ENCODE measurements at places on chromosomes 6 and 20.

DNA sequence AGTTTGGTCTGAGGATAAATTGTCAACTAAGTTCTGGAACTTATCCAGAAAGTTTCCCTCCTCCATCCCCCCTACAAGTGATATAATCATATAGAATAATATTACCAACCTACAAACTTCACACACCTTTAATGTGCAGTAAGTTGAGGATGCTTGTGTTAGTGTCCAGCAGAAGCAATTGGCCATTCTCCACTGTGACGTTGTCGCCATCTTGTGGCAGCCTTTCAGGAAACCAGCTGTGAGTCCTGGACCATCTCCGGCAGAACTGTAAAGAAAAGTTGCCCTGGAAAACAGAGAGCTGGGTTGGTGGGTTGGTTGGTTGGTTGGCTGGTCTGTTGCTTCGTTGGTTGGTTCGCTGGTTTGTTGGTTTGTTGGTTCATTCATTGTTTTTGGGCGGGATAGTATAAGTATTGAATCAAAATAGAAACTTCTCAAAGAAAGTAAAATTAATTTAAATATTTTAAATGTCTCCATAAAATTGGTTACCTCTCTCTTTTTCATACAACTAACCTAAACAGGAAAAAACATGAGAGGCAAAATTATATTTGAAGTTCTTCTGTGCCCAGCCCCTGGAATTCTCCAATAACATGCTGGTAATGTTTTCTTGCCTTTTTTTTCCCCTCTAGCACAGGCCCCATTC, 127.5 kb downstream of the PKHD1 start:
- peak; percentile 8 for DNase-seq

DNA sequence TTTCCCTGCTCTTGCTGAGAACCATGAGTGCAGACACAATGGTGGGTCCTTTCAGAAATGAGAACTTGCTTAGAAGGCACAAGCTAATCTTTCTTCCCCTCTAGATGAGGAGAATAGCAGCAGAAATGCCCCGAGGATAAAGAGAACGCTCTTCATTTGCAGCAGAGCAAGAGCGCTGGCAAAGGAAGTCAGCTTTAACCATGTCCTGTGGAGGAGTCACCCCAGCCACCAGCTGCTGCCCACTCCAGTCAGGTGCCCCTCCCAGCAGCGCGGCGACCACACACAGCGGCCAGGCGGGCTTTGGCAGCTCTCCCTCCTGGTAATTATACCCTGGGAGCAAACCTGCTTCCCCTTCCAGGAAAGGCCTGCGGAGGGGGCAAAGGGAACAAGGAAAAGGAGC, 42.4 kb upstream of the EMILIN3 start:
- DNase-seq: no peak

DNA sequence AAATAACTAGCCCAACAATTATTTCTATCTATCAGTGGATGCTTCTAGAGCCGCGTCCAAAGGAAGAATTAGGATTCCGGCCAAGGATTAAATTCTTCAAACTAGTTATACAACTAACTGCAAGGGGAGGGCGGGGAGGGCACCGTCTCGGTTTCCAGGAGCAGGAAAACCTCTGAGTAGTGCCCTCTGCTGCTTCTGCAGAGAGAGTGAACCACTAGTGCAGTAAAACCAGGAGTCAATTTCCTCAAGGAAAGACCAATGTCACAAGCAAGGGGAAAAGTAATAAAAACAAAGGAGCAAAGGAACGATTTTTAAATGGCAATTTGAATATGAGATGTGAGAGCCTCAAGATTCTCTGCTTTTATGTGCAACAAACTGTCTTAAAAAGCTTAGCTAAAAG, 16.5 kb upstream of the UBE2J1 start:
- DNase-seq: no peak

DNA sequence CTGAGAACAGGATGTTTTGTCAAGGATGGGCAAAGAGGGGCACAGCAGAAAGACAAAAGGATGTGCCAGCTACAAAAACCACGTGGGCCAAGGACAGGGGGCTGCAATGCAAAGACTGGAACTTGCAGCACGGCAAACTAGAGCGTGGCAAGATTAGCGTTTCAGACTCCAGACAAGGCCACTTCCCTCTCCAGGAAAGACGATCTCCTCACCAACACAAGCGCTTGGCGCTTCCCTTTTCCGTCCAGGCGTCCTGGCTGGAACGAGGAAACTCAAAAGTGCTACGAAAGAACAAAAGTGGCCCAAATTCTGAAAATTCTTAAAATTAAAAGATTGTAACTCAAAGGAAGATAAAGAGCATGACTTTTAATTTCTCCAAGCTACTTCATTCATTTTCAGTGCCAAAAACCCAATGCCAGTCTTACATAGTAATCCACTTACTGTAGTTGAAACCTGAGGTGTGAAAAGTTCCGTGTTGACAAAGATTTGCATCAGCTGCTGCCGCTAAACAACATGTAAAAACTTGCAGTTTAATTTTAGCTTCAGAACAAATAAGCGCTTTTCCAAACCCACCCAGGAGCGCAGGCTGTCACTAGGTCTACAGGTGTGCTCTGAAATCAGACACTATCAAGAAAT, 207.1 kb upstream of the RREB1 start:
- DNase-seq: no peak

DNA sequence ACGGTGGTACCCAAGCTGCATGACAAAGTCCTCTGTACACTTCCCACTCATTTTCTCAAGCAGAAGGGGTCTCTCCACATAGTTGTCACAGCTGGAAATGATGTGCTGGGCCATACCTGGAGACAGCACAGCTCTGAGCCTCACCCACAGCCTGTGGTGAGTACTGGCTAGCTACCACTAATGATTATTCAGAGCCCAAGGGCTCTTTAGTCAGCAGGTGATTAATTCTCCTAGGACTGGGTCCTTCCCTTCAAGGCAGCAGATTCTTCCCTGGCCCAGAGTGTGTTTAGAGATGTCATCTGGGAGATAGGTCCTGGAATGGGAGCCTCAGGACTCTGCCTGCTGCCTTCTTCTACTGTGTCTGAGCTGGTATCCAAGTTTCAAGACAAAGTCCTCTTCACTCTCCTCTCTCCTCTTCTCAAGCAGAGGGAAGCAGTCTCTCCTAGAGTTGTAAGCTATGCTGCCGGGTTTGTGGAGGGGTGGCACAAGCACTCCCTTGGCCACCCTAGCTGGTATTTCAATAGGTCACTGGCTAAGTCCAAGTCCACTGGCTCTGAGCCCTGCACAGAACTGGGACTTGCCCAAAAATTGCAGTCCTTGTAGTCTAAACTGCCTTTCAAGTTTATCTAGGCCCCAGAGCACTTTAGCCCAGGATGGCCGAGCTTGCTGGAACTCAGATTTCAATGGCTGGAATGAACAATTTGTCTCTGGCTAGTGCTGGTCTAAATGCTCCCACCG, 49.8 kb upstream of the VGLL2 start:
- no peak for DNase-seq

DNA sequence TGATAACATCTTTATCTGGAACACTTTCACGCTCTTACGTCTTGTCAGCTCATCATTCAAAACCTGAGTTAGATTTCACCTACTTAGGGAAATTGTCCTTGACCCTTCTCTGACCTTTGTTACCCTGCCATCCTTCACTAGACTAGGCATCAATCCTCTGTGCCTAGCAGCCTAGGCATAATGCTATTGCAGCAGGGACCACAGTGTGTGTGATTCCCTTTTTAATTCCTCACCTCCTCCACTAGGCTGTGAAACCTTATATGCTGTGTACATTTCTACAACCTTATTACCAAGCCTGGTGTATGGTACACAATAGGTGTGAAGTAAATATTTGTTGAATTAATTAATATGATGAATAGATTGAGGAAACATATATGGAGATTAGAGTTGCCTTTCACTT, 66.7 kb upstream of the DEFB112 start:
- DNase-seq: no peak

DNA sequence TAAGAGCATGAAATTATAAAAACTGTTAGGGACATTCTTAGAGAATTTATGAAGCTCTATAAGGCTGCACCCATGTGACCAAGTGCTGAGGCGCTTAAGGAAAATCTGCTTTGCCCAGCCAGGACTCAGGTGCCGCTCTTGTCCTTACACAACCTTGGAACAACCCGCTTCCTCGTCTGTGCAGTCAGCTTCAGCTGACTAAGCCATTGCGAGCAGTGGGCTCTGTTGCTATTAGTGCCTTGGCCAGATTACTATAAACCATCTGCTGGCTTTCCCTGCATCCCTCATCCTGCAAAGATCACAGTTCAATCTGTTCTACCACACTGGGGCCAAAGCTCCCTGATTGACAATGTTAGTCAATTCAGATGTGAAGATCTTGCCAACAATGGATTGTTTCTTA, 89.1 kb upstream of the E2F3 start:
- DNase-seq: no peak

GRCh38 chr6:94372229-94372628, 952.9 kb upstream of the EPHA7 start:
- no peak for DNase-seq

DNA sequence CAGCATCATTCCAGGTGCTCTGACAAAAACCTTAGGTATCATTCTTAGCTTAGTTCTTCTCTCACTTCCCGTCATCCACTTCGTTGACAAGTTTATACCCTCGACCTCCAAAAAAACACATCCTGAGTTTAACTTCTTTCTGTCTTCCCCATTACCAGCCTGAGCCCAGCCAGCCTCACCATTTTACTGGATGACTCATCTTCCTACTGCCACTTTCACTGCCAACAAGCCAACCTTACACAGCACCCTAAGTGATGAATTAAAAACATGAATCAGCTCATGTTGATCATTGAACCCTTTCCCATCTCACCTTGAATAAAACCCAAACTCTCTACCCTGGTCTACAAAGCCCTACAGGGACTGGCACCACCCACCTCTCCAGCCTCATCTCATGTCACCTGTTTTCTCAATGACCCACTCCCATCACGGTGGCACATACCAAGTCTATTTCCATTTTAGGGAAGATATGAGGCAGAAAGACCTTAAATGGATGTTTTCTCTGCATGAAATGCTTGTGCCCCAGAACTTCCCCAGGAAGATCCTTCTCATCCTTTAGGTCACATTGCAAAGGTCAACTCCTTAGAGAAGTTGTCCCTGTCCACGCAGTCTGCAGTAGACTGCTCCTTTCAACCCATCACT, 9.9 kb upstream of the UST start:
- DNase-seq: no peak

GRCh38 chr6:159594750-159595117, 98.3 kb downstream of the SOD2 start:
- DNase-seq: no peak

DNA sequence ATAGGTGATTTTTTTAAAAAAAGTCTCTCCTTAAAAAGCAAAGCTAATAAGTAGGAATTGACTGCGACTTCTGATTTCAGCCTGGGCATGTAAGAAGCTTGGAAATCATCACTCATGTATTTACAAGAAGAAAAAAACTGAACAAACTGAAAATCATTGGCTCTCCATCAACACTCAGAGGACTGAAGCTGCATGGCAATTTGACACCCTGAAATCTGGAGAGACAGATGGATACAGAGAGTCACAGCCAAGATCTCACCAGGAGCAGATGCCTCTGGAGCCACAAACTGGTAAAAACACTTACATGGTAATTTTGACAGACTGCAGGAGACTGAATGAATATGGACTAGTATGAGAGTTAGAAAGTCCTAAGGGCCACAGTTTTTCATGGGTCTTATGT, 191.2 kb upstream of the TCF21 start:
- no peak for DNase-seq

GRCh38 chr20:43983904-43984361, 69.3 kb downstream of the TOX2 start:
- no peak for DNase-seq

GRCh38 chr20:47230811-47231256, 125.7 kb downstream of the ZMYND8 start:
- DNase-seq: no peak

DNA sequence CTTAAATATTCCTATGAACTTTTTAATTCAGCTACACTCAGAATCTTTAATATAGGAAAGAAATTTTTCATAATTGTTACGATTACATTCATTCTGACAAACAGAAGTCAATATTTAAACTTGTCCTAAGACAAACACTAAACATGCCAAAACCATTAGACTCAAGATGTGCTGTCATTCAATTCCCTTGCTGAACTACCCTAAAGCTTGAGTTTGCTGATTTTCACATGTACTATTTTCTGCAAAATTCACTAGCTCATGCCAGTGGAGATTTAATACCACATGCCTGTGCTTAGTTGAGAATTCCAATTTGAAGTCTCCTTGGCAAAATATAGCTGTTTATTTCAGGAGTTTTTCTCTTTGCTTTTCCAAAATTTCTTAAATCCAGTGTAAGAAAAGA, 448.0 kb downstream of the COL12A1 start:
- DNase-seq: no peak

DNA sequence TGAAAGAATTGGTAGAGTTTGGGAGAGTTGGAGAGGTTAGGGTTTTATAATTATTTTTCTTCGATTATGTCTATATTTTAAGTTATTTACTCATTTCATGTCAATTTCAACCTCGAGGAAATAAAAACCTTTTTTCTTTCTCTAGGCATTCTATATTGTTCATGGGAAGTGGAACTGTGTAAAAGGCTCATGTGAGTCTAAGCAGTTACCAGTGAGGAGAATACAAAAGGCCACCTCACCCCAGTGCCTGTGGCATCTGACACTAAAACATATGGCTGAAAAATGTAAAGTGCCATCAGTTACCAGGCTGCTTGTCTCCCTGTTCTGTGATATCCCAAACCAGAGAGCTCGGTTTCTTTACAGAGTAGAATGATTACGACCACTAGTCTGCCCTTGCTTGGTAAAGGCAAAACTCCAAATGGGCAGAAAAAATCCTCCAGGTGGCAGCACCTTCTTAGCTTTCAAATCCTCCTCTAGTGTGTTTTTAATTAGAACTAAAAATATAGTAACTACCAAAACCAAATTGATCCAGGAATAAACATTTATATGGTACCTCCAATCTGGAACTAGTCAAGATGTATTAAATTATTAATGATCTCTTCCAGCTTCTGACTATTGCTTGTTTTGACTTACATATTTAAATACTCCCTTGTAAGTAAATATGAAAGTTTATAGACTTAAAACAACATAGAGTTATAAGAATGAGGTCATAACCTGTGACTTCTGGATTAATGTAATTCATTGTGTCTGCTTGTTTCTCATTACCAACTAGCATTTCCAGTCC, 122.6 kb upstream of the MCHR2 start:
- no peak for DNase-seq

DNA sequence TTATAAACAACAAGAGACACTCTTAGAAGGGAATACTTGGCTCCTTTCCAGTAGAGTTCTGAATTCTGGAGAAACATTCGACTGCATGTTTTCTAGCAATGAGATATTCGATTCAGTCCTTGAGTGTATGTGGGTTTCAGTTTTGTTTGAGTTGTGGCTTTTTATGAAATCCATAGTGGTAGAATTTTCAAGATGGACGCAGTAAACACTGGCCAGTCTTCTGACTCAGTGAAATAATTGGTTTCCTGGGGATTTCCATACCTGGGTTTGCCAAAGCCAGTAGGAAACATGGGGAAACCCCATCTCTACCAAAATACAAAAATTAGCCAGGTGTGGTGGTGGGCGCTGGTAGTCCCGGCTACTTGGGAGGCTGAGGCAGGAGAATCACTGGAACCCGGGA, 273.5 kb upstream of the PLCB4 start:
- DNase-seq: no peak

- DNase-seq: no peak
Measured at GRCh38 chr6:72761761-72762160, 139.9 kb downstream of the KCNQ5 start.

Measured in GM12891 (cell line).